Suppressor macrophage treated with lipopolysaccharide for 1 hour (primary cell): ENCODE measurements at places on chromosomes 13 and 19.

GRCh38 chr19:33168528-33168927 lies 25.6 kb upstream of the LRP3 start:
- DNase-seq = no peak

- no peak for DNase-seq
These were observed 14.0 kb upstream of the TOMM40 start for GRCh38 chr19:44876930-44877535.

GRCh38 chr13:40969169-40969901 lies 49.8 kb downstream of the ELF1 start:
- peak; percentile 76 for DNase-seq

- no peak for DNase-seq
These were observed 30.1 kb upstream of the CCDC124 start for GRCh38 chr19:17902701-17903100.

GRCh38 chr13:109869312-109870237 lies 83.2 kb upstream of the IRS2 start:
- DNase-seq = peak; percentile 17

GRCh38 chr13:110331362-110331761 lies 24.3 kb downstream of the COL4A2 start:
- no peak for DNase-seq

DNA sequence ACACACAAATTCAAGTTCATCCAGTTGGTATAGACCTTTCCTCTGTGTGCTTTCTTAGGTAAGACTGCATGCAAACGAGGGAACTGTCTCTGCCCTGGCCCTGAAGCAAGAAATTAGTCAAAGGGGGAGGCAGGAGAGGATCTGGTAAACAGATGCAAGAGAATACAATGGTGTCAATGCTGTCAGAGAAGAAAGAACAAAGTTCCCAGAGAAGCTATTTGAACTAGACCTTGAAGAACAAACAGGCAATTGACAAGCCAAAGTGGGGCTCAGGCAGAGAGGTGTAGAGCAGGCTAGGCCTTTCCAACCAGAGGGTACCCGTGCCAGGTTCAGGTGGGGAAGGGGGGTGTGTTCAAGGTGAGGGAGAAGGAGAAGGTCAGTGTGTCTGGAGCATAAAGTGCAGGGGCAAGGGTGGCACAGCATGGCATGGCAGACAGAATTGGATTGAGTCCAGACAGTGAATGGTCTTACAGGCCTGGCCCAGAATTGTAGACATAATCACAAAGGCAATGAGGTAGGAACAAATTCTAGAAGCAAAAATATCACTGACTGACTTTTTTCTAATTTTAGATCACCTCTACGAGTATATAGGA lies 95.0 kb upstream of the STARD13 start:
- no peak for DNase-seq

- peak; percentile 80 for DNase-seq
These were observed 6.0 kb downstream of the TEKTIP1 start for GRCh38 chr19:3544742-3545668.

DNA sequence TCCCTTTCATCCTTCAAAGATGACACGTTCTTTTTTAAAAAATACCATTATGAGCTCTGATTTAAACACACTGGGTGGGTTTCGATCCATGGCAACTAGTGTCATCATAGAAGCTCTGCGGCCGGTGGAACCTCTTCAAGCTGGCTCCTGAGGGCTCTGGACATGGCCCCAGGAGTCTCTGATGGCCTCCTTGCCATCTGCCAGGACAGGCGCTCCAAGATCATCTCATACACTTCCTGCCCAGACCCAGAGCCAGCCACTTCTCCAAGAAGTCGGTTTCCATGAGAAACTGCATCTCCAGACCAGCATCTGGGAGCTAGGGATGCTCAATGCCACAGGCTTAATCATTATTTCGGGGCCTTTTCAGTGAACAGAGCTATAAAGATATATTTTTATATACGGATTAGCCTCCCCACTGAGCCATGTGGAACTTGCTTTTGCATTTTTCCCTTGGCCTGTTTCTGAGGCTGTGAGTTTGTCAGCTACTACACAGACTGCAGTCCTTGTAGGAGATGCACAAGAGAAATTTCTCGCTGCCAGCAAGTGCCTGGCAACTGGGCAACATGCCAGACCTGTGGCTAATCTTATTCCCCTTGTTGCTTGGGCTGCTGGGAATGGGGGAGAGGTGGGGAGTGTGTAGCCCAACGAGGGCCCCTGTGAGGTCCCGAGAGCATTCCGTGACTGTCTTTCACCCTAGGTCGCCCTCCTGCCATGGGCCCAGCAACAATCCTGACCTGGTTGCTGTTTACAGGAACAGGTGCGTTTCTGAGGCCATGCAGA lies 15.9 kb downstream of the SUGP1 start:
- no peak for DNase-seq

GRCh38 chr13:38204556-38204955 lies 145.1 kb upstream of the UFM1 start:
- DNase-seq = no peak

GRCh38 chr19:15181394-15181793 lies 19.4 kb downstream of the NOTCH3 start:
- DNase-seq = no peak

DNA sequence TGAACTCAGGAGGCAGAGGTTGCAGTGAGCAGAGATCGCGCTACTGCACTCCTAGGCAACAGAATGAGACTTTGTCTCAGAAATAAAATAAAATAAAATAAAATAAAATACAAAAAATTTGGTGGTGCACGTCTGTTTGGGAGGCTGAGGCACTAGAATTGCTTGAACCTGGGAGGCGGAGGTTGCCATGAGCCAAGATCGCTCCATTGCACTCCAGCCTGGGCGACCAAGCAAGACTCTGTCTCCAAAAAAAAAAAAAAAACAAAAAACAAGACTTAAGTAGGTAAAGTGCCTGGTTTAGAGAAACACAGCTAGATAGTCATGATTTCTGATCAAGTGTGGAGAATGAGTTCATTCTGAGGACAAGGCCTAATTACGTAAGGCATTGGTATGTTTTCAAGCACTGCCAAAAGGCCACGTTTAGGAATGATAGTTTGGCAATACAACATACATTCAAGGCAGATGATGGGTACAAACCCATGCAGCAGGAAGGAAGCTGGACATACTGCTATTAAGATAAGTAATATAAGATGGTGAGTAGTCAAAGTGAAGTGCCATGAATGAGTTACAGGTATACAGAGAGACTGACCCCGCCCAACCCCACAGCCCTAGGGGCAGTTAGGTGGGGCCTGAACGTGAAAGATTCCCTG lies 4.8 kb upstream of the UCHL3 start:
- DNase-seq = no peak

- DNase-seq = peak; percentile 80
These were observed 19.8 kb upstream of the TCF3 start for GRCh38 chr19:1672038-1672768.

DNA sequence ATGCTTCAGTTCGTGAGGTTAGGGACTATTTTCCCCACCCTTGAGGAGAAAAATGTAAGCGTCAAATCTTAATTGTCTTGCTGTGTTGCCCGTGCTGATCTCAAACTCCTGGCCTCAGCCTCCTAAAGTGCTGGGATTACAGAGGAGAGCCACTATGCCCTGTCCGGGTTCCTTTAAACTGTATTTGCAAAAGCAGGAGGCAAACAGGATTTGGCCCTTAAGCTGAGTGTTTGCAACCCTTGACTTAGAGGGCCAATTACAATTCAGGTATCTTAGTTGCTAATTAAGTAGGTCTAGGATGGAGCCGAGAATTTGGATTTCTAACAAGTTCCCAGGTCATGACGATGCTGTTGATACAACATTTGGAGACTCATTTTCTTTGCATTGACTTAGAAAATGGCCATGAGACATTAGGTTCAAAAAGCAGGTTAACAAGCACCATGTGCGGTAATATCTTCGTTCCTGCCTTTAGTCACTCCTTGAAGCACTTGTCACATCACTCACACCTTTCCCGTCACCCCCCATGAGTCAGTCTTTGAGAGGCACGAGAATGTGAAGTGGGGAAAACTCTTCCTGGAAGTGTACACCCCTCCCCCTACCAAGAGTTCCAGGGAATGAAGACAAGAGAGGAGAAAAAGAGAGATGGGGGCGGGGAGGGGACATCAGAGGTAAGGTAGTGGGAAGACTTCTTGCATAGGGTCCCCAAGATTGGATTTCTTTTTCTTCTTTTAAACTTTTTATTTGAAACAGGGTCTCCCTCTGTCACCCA lies 2.6 kb downstream of the NAPSA start:
- no peak for DNase-seq

DNA sequence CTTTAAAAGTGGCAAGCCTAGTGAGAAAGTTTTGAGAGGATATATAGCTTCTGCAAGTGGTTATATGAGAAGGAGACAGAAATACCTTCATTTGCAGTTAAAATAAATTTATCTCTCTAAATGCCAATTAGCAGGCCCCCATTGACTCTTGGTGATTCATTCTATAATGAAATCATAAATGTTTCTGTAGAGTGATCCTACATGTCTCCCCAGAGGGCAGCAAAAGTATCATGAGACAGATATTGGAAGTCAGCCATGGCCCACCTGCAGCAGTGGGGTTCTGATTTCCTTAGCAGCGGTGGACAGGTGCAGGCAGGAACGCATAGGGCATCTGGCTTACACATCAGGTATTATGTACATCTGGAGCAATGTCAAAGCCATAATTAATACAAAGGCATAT lies 385.4 kb upstream of the SLC10A2 start:
- DNase-seq = no peak

DNA sequence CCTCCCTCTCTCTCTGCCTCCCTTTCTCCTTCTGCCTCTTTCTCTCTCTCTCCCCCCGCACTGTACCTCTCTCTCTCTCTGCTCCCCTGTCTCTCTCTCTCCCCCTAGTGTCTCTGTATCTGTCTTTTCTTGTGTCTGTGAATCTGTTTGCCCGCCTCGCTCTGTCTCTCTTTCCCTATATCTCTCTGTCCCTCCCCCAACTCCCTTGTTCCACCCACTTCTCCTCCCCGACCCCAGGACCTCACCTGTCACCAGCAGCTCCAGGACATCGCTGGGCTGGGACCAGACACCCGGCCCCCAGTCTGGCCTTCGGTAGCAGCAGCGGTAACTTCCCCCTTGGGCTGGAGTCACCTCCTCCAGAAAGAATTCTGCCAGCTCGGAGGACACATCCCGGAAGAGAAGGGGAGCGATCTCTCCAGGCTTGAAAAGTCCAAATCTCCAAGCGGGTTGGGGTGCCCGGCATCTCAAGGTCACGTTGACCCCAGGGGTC lies 3.9 kb downstream of the OSCAR start:
- peak; percentile 58 for DNase-seq

GRCh38 chr13:97544031-97544765 lies 110.2 kb downstream of the RAP2A start:
- DNase-seq = no peak

DNA sequence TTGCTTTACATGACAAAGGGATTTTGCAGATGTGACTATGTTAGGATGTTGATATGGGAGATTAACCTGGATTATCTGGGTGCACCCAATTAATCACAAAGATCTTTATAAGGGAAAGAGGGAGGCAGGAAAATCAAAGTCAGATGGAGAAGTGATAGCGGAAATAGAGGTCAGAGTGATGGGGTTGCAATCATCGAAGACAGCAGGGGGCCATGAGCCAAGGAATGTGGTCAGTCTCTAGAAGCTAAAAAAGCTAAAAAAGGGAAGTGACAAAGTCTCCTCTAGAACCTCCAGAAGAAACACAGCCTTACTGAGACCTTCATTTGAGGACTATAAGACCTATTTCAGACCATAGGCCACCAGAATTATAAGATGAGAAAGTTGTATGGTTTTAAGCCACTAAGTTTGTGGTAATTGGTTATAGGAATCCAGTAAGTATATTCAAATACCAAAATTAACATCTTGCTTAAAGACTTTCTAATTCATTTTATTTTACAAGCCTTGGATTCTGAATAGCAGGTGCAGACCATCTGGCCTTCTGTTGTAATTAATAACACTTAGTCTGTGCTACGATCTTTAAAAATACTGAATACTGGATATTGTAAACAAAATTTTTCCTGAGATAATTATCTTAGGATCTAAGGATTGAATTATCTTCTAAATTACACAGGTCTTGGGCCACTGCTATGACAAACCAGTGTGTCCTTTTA lies 493.4 kb upstream of the PCDH20 start:
- no peak for DNase-seq

GRCh38 chr13:111859354-111860230 lies 207.4 kb upstream of the SOX1 start:
- DNase-seq = no peak

DNA sequence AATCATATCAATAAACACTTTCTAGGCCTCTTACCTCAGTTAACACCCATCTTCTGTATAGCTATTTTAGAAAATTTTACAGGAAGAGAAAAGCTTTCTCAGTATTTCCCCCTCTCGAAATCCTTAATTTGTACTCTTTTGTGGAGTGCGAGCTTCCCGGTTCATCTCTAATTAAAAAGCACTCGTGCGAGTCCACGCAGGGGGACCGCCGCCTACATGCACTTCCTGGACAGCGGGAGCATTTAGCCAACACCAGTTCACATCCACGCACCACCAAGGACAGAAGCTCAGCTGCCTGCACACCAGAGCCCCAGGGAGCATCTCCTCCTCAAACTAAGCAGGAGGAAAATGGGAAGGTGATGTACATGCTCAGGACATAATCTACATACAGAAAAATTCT lies 60.0 kb downstream of the RASA3 start:
- no peak for DNase-seq

- no peak for DNase-seq
These were observed 250.2 kb downstream of the RBM26 start for GRCh38 chr13:79155883-79156282.

DNA sequence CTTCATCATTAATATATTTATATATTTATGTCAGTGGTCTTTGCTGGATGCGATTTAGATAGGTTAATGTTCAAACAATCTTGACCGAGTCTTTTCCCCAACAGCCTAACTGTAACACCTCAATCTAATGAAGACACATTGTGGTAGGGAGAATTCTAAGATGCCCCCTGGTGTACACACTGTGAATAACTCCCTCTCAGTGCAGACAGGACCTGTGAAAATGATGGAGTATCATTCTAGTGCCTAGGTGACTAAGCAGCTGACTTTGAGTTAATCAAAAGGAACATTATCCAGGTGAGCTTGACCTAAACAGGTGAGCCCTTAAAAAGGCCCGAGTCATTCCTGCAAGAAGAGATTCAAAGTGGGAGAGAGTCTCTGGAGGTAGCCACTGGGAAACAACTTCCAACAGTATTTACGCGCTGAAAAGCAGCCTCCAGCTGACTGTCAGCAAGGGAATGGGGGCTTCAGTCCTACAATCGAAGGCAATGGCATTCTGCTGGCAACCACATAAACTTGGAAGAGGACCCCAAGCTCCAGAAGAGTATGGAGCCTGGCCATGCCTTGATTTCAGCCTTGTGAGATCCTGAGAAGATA lies 28.0 kb upstream of the KBTBD7 start:
- DNase-seq = peak; percentile 55
